ENCODE measurements at places on chromosomes 1 and 21.

- no peak for DNase-seq
Measured at GRCh38 chr1:198056255-198056654, 100.5 kb upstream of the NEK7 start.

- DNase-seq: no peak
Measured at GRCh38 chr1:156742801-156743200, 1.9 kb upstream of the MRPL24 start.

GRCh38 chr21:31893851-31894415, 21.1 kb downstream of the HUNK start:
- peak; percentile 59 for DNase-seq

GRCh38 chr1:214416417-214416816, 135.0 kb downstream of the PTPN14 start:
- DNase-seq: peak; percentile 82

DNA sequence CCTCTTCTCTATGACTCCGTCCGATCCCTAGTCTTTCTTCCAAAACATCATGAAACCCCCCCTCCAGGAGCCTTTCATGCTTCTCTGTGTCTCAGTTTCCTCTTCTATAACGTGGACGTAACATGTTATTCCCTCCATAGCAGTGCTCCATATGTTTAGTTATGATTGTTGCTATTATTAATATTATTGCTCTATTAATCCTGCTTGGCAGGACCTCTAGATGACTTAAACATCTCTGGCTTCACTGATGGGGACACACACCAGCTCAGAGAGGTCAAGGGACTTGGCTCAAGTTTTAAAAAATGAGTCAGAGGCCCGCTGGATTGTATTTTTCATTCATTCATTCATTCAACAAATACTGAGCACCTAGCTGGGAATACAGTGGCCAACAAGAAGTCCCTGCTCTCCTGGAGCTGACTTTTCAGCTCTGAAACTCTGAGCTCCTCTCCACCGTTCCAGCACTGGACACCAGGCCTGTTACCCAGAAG, 404 bp upstream of the CPLANE2 start:
- no peak for DNase-seq

DNA sequence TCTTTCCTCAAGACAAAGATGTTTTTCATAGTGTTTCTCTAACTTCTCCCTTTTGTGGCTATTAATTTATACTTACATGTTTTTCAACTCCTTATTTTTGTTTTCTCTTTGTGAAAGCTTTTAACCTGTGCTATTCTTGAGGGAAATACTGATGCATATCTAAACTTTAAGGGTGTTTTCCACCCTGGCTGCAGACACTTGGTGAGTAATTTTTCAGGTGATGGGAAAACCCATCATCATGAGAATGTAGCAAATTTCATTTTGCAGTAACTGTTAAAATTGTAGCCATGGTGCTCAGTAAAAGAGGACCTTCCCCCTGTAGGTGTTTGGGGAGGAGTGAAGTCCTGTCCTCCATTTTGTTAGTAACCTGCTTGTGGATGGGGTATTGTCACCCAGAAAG, 124.2 kb downstream of the LIPI start:
- no peak for DNase-seq

GRCh38 chr1:154572468-154573167, 5.0 kb downstream of the CHRNB2 start:
- DNase-seq: no peak

DNA sequence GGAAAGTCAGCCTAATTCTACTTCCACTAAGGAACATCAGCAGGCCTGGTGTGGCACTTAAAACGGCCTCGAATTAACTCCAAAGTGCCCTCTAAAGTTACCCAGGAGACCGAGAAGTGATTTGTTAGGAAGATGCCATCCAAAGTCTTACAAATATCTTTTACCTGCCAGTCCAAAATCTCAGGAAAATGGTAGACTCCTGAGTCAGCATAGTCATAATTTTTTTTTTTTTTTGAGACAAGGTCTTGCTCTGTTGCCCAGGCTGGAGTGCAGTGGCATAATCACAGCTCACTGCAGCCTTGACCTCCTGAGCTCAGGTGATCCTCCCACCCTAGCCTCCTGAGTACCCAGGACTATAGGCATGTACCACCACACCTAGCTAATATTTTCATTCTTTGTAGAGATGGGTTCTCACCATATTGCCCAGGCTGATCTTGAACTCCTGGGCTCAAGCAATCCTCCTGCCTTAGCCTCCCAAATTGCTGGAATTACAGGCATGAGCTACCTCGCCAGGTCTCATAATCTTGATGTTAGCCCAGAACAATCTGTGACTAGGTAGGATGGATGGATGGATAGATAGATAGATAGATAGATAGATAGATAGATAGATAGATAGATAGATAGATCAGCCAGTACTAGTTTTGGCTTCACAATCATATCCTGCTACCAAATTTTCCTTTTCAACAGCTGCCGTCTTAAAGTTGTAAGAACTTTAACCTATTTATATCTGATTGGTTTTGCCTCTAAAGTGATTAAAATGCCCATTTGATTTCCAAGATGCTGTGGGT, 25.3 kb upstream of the PPP2R5A start:
- DNase-seq: no peak

DNA sequence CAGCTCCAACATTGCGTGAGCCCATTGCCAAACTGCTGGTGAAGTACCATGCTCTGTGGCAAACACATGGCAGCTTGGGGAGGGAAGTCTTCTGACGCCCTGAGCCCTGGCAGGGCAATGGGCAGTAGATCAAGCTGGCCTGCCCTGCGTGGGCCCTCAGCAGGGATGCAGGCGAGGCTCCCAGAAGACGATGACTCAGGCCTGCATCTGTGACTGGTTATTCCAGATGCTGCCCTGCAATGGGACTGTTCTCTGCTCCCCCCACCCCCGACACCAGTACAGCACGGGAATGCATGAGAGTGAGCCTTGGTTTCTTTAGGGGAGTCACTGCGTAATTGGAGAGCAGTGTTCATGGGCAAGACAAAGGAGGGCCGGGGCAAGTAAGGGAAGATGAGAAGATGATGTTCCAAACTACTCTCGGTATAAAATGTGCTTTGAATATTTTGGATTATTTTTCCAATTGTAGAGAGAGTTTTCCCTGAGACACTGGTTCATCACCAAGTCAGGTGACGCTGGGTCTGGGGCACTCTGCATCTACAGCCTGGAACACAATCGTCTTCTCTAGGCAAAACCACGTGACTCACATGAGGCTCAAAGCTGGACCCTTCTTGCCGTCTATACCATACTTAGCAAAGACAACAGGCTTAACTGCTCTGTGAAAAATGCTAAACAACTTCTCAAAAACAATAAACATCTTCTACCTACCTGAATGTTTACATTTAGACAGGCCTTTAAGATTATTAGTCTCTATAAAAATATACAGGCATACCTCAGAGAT, 9.0 kb upstream of the C1orf198 start:
- DNase-seq: peak; percentile 89

DNA sequence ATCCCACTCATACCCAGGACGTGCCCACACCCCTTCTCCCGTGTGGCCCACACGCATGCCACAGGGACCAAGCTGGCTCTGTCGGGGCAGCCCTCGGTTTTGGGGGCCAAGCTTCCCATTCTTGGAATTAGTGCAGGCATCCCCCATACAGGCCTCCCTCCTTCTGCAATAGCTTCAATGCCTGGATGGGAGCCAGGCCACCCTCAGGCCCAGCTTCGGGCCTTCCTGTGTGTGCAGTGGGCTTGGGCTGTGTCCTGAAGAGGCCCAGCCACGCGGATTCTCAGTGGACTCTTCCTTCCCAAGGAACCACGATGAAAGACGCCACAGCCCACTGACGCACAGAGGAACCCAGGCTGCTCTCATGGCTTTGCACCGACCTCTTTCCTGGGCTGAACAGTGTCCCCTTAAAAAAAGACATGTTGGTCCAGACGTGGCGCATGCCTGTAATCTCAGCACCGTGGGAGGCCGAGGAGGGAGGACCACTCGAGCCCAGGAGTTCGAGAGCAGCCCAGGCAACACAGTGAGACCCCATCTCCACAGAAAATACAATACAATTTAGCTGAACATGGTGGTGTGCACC, 3.4 kb downstream of the KRTAP10-11 start:
- DNase-seq: no peak

- no peak for DNase-seq
Measured at GRCh38 chr1:94954263-94955220, 27.6 kb upstream of the CNN3 start.
